ENCODE measurements at places on chromosomes 7 and 10.
A peak's percentile ranks its signal among the peaks of the same experiment; 100 is the strongest.

- DNase-seq, result no peak
Observed at GRCh38 chr7:108311446-108312168, 144.6 kb downstream of the NRCAM start.

DNA sequence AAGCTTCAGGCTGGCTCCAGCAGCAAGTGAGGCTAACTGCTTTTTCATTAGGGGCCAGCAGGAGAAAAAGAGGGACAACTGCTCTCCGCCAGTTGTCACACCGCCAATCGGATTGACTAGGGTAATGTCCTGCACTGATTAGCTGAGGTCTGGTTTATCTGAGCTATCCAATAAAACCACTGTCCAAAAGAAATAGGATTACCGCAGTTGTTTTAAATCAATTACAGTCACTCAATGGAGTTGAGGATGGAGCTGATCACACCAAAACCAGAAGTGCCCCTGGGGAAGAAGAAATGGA, 351.4 kb upstream of the NPVF start:
- DNase-seq, result no peak

- no peak for DNase-seq
Observed at GRCh38 chr7:123711832-123712293, 36.9 kb downstream of the WASL start.

- peak; percentile 2 for DNase-seq
Observed at GRCh38 chr10:93554760-93555432, 11.6 kb upstream of the FFAR4 start.

DNA sequence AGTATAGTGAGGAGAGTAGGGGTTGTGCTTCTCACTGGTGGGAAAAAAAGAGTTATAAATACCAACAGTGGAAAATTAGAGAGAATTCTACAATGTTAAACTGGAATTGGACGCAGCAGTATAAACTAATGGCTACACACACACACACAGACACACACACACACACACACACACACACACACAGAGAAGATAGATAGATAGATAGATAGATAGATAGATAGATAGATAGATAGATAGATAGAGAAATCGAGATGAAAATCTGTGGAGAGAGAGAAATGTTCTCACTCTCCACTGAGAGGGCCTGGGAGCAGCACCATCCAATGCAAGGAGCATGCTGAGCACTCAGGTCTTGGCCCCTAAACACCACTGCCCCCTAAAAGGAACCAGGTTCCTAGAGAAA, 99.9 kb upstream of the LRRC4 start:
- no peak for DNase-seq

DNA sequence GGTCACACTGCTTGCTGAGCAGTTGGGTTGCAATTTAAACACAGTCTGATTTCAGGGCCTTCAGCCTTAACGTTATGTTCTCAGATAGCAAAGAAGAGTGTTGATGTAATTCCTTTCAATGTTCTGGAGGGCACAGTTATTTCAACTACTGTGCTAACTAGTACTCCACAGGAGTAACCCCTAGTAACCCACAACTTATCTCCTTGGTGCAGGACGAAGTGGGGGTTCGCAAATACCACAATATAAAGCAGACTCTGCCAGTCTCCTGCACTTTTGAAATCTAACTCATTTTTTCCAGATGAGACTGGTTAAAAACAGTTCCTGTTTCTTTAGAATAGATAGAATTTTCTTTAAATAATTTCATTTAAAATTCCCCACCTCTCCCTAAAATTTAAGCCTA, 47.1 kb upstream of the NCAPG2 start:
- DNase-seq, result no peak

DNA sequence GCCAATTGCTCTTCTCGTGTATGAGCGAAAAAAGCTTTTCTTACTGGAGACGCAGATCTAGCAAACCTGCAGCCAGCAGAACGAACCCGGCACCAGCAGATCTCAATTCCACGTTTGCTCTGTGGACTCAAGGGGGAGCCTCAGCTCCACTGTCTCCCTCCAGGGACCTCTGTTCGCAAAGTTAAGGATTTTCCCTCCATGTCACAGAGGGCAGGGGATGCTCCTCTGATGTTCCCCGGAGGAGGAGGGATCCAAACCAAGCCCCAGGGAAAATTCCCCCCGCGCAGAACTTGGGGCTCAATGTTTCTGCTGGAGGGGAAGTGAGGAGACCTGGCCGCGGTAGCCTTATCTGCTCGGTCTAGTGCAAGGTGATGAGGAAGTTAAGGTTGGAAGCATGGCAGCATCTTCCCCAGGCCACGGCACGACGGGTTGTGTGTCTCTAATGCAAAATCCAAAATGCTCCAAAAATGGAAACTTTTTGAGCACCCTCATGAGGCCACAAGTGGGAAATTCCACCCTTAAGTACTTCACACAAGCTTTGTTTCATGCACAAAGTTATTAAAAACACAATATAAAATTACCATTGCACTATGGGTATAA, 9.0 kb downstream of the IQCE start:
- no peak for DNase-seq

GRCh38 chr7:108875139-108875538, 305.5 kb downstream of the DNAJB9 start:
- no peak for DNase-seq

DNA sequence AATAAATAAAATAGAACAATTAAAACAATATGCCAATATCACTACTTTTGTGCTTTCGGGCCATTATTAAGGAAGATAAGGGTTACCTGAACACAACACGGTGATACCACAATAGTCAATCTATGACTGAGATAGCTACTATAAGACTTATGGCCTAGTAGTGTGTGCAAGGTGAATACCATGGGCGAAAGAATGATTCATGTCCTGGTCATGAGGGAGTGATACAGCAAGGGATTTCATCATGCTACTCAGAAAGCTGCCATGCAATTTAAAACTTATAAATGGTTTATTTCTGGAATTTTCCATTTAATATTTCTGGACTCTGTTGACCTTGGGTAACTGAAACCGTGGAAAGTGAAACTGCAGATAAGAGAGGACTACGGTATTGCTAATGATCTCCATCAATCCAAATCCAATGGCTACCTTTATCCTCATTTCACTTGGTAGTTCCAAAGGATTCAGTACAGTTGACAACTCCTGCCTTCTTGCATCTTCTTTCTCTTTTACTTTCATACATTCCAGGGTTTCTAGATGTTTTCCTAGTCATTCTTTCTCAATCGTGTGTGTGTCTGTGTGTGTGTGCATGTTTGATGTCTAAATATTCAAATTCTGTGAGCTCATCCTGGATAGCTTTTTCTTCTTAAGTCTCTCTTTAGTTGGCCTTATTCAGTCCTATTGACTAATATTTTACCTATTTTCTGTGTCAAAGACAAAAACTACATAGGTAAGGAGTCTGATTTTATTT, 100.5 kb upstream of the MAGI2 start:
- DNase-seq, result no peak

DNA sequence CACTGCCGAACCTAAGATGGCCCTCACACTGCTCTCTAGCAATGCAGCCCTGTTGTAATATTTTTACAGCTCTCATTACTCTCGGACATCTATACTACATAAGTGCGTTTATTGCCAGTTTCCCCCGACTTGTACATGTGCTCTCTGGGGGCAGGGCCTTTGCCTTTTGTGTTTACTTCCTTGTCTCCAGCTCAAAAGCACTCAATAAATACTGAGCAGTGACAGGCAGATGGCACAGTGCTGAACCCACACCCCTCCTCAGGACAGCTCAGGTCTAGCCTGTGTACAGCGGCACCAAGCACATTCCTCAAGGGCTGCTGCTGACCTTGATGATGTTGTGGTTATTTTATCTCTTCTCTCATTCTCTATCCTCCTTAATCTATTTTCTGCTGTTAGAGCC, 68.0 kb upstream of the ELMO1 start:
- DNase-seq, result no peak

- DNase-seq, result no peak
Observed at GRCh38 chr10:21036757-21037156, 139.6 kb upstream of the NEBL start.

All from activated T-cell treated with anti-CD3 and anti-CD28 coated beads for 24 hours (primary cell).